ENCODE measurements at places on chromosomes 7 and 10.

GRCh38 chr7:139453673-139454321 is 29.7 kb downstream of the KLRG2 start:
- DNase-seq, result no peak

GRCh38 chr7:88316456-88316855 is 9.8 kb upstream of the STEAP4 start:
- no peak for DNase-seq

DNA sequence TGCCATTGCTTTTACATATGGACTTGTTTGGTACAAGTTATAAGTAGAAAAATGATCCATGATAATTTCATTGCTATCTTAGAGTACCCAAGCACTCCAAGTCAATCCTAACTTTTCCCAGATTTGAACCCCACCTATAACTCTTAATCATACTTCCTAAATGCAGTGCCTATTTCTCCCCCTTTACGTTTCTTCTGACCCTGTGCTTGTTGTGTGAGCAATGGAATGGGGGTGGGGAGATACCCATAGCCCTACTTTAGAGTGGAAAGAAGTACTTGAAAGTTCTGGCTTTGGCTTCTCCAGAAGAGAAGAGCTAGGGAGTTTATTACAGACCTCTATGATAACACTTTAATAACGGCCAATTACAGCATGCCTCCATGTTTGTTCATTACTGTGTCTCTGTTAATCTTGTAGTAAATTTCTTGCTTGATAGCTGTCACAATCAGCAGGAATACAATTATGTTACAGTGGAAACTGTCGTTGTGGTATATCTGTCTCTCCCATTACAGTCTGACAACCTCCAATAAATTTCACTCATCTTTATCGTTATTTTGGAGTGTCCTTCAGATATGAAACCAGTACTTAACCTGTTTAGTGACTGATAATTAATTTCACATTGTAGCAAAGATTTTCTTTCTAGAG is 34.0 kb downstream of the CNPY1 start:
- DNase-seq, result no peak

DNA sequence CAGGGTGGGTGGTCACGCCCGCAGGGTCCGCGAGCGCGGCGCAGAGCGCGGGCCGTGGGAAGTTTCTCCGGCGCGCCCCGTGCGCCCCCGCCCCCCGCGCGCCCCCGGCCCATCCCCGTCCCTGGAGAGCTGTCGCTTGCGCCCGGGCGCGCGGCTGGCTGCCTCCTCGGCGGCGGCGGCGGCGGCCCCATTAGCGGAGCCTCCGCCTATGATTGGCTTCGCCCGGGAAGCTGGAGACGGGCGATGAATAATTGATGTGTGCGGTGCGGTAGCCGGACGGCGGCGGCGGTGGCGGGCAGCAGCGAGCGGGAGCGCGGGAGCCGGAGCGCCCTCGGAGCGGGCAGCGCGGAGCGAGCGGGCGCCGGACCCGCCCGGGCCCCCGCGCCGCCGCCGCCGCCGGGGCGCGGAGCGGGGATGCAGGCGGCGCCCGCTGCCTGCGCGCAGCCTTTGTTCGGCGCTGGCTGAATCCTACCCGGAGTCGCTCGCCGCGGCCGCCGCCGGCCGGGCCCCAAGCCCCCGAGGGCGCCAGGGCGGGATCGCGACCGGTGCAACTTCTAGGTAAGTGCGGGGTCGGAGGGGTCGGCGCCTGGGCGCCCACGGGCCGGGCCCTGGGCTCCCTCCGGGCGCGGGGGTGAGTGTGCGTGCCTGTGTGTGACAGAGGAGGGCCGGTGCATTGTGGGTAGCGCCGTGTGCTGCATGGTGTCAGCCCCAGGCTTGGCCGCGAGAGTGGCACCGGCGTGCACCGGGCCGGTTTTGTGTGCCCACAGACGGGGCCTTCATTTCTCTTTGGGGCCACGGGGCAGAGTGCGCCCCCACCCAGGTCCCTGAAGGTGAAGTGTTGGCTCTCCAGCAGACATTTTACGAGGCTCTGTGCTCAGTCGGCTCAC is 103.8 kb upstream of the PPIF start:
- peak; percentile 61 for DNase-seq

- DNase-seq, result no peak
These were observed 219.8 kb downstream of the ACTR3B start for GRCh38 chr7:152979376-152979775.

DNA sequence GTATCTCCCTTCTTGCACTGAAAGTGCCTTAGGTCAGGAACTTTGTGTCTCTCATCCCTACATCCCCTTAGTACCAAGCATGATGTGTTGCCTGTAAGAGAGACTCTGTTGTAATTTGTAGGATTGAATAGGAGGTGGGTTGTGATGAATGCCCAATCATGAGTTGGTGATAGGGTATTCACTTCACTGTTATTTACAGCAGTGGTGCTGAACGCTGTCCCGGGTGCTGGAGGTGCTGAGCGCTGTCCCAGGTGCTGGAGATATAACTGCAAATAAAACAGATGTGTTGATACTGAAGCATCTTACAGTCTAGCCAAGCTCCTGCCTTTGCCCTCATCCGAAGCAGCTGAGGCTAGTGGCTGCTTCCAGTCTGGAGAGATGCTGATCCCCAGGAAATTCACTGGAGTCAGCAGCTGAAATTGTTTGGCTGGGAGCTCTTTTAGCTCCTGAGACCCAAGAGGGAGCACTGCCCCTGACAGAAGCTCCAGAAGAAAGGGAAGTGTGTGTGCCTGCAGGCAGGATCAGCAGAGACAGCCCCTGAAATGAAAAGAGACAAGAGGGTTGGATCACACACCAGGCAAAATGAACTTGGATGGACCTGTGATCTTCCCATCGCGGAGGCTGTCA is 183.4 kb downstream of the SORCS3 start:
- DNase-seq, result no peak

- DNase-seq, result no peak
These were observed 81.6 kb upstream of the INSYN2A start for GRCh38 chr10:127278001-127278400.

GRCh38 chr7:87127019-87127418 is 25.2 kb upstream of the DMTF1 start:
- no peak for DNase-seq

DNA sequence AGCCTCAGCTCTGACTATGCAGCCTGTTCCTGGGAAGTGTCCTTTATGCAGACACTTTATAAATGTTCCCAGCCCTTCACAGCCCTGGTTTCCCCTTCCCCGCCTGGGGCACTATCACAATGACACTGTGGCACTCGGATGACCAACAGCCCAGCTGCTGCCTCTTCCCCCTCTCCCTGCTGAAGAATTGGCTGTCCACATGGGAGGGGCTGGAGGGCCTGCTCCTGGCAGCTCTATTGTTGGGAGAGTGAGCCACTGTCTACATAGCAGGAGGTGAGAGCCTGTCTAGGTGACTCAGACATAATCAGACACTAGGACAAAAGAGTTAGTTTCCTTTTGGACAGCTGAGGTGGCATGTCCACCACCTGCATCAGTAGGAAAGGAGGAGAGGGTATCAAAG is 437.5 kb downstream of the PLXNA4 start:
- DNase-seq, result no peak

DNA sequence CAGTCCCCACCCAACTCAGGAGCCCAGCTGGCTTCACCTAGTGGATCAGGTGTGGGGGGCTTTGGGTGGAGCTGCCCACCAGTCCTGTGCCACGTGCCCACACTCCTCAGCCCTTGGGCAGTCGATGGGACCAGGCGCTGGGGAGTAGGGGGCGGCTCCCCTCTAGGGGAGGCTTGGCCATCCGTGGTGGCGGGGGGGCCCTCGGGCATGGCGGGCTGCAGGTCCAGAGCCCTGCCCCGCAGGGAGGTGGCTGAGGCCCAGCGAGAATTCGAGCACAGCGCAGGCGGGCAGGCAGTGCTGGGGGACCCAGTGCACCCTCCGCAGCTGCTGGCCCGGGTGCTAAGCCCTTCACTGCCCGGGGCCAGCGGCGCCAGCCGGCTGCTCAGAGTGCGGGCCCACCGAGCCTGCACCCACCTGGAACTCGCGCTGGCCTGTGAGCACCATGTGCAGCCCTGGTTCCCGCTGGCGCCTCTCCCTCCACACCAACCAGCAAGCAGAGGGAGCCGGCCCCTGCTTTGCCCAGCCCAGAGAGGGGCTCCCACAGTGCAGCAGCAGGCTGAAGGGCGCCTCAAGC is 29.3 kb downstream of the ASNS start:
- DNase-seq, result no peak

DNA sequence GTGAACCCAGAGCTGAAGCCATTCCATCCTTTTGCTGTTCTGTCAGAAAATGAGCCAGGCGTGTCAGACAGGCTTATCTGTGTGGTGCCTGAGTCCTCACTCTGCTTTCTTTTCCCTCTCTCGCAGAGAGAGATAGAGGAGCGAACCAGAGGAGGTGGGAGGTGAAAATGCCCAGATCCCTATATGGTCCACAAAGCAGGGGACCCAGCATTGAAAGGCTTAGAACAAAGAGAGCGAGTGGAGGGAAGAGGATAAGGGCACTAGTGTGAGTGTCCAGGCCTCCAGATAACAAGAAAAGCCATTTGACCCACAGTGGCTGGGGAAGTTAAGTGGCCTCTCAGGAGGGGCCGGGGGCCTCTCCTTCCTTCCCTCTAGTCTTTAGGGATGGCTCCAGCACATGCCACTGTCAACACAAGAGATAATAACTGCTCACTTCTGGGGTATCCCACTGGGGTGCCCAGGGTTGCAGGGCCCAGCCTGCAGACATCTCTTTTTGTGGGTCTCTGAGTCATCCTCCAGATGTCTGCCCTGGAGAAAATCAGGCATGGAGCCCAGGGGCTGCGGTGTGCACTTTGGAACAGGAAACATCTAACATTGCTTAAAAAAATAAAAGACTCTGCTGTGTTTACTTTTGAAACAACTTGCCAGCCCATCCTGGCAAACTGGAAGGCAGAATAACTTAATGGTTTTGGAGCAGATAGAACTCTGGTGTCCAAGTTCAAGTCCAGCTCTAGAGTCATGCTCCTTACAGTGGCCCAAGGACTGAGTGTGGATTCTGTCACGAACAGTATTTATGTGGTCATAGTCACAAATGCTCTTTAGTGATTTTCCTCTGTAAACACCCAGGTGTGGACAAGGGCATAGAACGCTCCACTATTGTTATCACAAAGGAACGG is 189.5 kb downstream of the CXCL12 start:
- DNase-seq, result no peak

- DNase-seq, result no peak
These were observed 31.8 kb downstream of the GHRHR start for GRCh38 chr7:30995536-30995935.

GRCh38 chr7:93890041-93890463 is 501 bp downstream of the TFPI2 start:
- no peak for DNase-seq

- no peak for DNase-seq
These were observed 3.2 kb downstream of the MRPL43 start for GRCh38 chr10:100983868-100984671.

GRCh38 chr10:88386821-88387773 is 196.0 kb downstream of the RNLS start:
- DNase-seq, result no peak

- no peak for DNase-seq
These were observed 373.7 kb upstream of the MKI67 start for GRCh38 chr10:128499956-128500355.

- DNase-seq, result no peak
These were observed 625.5 kb upstream of the GALNT17 start for GRCh38 chr7:70506434-70506833.

GRCh38 chr7:24576171-24577025 is 3.1 kb downstream of the PALS2 start:
- no peak for DNase-seq

DNA sequence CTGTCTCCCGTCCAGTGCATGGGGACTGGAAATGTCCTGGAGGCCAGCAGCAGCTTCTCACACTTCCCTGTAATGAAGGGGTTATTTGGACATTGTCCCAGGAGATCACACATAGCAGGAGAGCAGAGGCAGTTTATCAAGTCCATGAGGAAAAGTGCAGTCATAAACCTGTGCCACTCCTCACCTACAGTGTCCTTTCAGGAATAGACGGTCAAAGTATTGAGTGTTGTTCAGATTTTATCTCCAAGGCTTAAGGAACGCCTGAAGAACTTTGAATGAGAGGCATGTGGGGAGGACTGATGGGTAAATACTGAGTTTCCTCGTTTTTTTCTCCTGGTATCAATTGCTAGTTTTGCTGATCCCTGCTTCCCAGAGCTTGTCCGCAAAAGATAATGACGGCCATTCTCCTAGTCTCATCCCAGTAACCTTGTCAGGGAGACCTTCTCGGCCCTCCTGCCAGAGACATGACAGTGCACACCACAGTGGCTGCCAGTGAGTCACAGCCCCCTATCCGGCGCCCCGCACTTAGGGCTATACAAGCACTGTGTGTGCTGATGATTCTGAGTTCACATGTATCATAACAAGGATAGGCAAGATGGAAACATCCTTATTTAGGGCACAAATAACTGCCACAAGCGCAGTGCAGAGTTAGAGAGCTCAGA is 495.5 kb upstream of the MGMT start:
- DNase-seq, result no peak

- no peak for DNase-seq
These were observed 48.2 kb upstream of the NFKB2 start for GRCh38 chr10:102347236-102347828.

- no peak for DNase-seq
These were observed 217.8 kb downstream of the DNAJB6 start for GRCh38 chr7:157554393-157555238.

DNA sequence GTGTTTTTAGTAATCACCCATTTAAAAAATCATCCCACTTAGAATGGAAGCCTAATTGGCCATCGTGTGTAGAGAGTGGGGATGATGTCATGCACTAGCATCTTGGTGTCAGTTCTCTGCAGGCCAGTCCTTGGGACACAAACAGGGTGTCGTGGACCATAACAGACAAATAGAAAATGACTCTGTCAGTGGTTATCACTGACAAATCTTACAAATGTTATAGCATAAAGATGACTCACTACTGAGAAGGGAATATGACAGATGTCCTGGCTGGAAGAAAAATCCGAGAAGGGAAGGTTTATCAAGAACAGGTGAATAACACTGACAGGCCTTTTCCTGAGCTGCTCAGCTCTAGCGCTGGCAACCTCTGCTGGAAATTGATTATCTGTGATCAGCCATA is 10.6 kb downstream of the CABCOCO1 start:
- DNase-seq, result no peak

- DNase-seq, result no peak
These were observed 8.8 kb upstream of the DUSP5 start for GRCh38 chr10:110488940-110489339.

- no peak for DNase-seq
These were observed 69.8 kb upstream of the KCTD7 start for GRCh38 chr7:66558660-66559465.

DNA sequence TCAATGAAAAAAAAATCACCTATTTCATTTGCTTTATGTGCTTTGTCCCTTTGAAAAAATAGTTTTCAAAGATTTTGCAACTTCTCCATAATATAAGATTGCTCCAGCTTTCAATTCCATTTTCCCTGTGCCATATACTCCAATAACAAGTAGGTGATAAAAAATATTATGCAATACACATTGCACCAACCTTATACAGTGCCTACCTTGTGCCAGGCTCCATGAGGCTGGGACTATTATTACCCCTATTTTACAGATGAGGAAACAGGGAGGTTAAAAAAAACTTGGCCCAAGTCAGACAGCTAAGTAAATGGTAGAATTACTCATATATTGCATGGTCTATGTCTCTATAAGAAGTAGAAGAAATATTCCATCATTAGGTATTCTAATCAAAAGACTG is 57.8 kb downstream of the BRAF start:
- DNase-seq, result no peak
